HFFc6 (cell line): ENCODE measurements at places on chromosomes 2 and 18. TPM values are rescaled to one million over a fixed set of nuclear protein-coding genes. Genes with fewer than 3 reads are reported as not detected.

HOXD10 gene
- total RNA-seq = 12.6 to 18.8 TPM (median 15.5 TPM) in 3 replicates

PARD6G gene
- total RNA-seq = 0.37 to 0.57 TPM (median 0.39 TPM) in 3 replicates

SERPINB3 gene
- not detected in 3 replicates for total RNA-seq

GNAL gene
- 0.14 to 0.20 TPM (median 0.19 TPM) in 3 replicates for total RNA-seq

- peak; percentile 62 for DNase-seq
Observed at GRCh38 chr2:241561832-241562231, 3.3 kb downstream of the BOK start.

DNA sequence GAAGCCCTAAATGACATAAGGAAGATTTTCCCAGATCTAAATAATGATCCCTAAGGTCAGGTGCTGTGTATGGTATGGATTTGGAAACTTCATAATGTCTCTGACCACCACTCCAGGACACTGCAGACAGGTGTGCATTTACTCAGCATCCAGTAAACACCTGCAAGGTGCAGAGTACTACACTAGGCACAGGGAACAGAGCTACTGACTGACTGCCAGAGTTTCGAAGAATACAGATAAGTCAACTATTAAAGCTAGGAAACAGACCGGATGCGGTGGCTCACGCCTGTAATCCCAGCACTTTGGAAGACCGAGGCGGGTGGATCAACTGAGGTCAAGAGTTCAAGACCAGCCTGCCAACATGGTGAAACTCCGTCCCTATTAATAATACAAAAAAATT, 65.0 kb downstream of the ATP8B1 start:
- DNase-seq = no peak

DNA sequence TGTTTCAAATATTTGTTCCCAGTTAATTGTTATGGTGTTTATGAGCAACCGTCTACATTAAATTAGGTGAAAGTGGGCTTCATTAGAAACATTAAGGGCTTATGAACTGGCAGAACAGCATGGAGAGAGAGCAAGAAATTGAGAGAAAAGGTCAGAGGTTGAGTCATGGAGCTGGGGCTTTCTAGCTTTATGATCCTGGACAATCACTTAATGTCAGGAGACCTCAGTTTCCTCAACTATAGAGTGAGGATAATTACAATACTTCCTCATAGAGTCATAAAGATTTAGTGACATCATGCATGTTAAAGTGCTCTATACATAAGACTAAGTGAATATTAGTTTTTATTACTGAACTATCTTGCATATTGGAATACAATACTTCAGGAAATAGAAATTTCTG, 83.9 kb downstream of the PLCL1 start:
- no peak for DNase-seq

GRCh38 chr2:32746669-32747068, 118.8 kb downstream of the TTC27 start:
- no peak for DNase-seq

GRCh38 chr18:12306752-12307700, 1.0 kb upstream of the TUBB6 start:
- DNase-seq = peak; percentile 69
